Hindlimb muscle (tissue), 1 donor: ENCODE measurements at places on chromosomes 3 and 15. TPM values are rescaled to one million over a fixed set of nuclear protein-coding genes. Genes with fewer than 3 reads are reported as not detected.

QARS1 gene
- 272 TPM for polyA plus RNA-seq

ITGA11 gene
- polyA plus RNA-seq = 2.3 TPM

SELENOT gene
- polyA plus RNA-seq = 45.6 TPM

SEMA3B gene
- polyA plus RNA-seq = 43.9 TPM

ARPP21 gene
- 242 TPM for polyA plus RNA-seq

DNA sequence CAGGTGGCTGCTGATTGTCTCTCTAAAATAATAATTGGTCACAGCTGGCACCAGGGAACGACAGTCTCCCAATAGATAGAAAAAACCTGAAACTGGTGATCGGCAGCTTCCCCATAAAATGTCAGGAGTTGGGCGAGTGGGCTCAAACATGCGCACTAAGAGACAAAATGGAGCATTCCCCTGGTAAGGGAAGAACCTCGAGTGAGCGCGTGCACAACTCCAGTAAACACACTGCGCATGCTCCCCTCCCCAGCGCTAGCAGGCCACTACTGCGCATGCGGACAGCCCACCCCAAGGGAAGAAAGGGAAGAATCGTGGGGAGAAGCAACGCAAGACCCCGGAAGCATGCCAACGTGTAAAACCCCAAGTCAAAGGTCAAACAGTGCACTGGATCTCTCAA is 7.7 kb upstream of the STARD5 start:
- DNase-seq = no peak

DNA sequence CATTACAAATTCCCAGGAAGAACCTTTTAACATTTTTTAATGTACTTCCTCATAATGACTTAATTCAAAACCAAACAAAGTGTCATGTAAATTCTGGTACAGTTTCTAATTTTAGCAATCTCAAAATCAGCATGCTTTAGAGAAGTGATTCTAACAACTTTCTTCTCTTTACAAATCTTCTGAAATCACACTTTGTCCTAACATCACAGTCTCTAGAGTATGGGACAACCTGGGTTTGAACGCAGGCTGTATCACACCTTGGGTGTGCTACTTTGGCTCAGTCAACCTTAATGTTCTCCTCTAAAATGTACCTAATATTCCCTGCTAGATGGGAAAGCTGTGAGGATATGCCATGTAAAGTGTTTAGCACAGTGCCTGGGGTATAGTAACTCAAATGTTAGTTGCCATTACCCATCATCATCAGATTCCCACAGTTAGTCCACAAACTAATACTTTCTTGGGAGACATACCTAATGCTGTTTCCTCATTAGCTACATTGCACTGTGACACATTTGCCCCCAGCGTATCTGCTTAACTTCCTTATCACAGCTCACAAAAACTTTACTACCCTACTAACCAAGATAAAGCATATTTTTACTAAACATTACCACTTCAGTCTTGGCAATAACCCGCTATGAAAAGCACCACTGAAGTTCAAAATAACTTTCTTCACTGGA is 3.1 kb downstream of the TSPAN3 start:
- no peak for DNase-seq

- no peak for DNase-seq
Observed at GRCh38 chr15:74306781-74307217, 60.6 kb downstream of the CYP11A1 start.

- no peak for DNase-seq
Observed at GRCh38 chr15:62099094-62099601, 32.4 kb downstream of the C2CD4A start.

- no peak for DNase-seq
Observed at GRCh38 chr3:58013973-58014649, 5.9 kb downstream of the FLNB start.

DNA sequence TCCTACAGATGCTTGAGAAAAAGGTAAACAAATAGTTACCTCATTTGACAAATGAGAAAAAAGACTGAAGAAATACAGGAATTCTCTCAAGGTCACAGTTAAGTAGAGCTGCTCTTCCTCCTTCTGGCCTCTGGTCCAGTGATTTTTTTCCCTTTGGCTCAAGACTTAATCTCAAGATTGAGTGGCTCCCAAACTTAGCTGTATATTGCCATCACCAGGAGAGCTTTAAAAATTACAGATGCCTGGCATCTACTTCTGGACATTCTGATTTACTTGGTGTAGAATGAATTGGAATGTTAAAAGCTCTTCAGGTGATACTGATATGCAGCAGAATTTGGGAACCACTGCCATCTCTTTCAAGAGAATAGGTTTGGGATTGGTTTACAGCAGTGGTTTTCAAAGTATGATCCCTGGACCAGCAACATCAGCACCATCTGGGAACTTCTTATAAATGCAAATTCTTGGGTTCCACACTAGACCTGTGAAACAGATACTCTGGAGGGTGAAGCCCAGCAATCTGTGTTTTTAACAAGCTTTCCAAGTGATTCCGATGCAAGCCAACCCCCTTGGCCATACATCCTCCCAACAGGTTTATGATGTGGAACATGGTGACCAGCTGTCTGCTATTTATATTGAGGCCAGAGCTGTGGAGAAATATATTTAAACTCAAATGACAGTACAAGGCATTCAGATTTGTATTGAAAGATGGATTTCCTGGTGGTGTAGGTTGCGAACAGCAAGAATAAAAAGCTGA is 333.0 kb upstream of the RARB start:
- no peak for DNase-seq

GRCh38 chr15:41502795-41503668 is 9.4 kb downstream of the ITPKA start:
- DNase-seq = no peak
